ENCODE measurements at places on chromosomes 3 and 15.

DNA sequence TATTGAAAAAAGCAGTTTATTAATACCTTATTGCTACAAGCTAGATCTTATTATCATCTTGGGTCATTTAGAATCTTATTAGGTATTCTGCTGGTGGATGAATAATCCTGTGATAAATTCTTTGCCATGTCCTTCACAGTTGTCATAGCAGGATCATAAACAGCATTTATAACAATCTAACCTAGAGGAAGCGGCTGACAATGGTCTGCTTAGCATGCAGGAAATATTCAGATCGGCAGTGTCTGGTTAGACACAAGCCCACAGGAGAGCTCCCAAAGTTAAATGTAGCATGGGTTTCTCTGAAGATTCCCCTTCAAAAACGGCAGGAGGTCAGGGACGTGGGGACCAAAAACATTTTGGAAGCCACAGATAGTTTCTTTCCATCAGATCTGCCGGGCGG is 179.3 kb downstream of the FOXB1 start:
- DNase-seq, result no peak

GRCh38 chr3:38829404-38829803 is 13.4 kb upstream of the SCN10A start:
- no peak for DNase-seq

GRCh38 chr3:9864200-9864927 is 15.7 kb downstream of the CIDEC start:
- DNase-seq, result peak; percentile 39

DNA sequence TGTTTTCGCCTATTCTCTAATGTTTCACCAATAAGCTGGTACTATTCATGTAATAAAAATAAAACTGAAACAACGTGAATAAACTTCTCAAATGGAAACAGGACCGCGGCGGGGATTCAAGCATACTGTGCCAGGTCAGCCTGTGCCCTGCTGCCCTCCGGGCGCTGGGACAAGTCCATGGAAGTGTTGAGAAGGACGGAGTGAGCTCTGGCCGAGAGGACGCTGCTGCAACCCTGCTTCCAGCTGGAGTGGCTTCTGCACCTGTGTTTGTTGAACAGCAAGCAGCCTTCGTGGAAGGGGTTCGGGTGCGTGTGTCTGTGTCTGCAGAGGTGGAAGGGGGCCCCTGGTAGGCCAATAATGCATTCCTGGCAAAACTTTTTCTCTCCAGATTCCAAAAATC is 50.0 kb upstream of the PCSK6 start:
- no peak for DNase-seq

DNA sequence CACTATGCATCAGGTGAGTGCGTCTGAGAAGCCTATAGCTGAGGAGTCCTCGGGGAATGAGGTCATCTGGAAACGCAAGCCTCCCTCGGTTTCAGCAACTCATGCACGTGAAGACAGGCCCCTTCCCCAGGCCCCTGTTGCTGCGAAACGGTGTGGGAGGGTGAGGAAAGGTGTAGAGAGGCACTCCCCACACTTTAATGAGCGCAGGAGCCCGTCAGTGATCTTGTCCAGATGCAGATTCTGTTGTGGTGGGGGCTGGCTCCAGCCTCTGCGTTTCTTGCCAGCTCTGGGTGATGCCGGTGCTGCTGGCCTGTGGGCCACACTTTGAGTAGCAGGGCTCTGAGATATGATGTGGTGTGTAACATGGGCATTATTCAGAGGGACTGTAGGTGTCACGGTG is 38.6 kb upstream of the LACTB start:
- DNase-seq, result no peak

- DNase-seq, result no peak
These were observed 134.4 kb downstream of the TMCO5A start for GRCh38 chr15:38068626-38069391.

DNA sequence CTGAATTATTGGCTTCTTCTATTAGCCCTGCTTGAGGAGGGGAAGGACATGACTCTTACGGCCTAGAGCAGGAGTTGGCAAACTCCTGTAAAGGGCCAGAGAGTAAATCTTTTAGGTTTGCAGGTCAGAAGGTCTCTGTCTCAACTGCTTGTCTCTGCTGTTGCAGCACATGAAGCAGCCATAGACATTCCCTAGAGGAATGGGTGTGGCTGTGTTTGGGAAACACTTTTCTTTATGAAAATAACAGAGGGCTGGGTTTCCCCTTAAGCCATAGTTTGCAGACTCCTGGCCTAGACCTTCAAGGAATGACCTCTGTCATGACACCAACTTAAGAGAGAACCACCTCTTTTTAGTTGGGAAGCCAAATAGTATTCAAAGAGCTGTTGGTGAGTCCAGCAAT is 10.3 kb downstream of the TRAK1 start:
- DNase-seq, result no peak

DNA sequence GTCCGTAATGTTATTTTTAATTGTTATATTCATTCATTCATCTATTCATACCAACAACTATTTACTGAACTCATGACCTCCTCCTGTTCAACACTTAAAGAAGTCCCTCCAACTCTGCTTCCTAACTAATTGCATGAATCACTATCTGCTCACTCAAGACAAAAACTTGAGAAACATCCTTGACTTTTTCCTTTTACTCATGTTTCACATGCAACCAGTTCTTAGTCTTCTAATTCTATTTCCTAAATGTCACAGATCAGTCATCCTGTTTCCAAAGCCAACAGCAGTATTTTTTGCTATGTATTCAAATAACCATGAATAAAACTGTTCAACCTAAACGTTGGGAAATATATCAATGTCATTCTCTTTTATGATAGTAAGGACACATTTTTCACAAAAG is 124.6 kb upstream of the GBE1 start:
- DNase-seq, result no peak

DNA sequence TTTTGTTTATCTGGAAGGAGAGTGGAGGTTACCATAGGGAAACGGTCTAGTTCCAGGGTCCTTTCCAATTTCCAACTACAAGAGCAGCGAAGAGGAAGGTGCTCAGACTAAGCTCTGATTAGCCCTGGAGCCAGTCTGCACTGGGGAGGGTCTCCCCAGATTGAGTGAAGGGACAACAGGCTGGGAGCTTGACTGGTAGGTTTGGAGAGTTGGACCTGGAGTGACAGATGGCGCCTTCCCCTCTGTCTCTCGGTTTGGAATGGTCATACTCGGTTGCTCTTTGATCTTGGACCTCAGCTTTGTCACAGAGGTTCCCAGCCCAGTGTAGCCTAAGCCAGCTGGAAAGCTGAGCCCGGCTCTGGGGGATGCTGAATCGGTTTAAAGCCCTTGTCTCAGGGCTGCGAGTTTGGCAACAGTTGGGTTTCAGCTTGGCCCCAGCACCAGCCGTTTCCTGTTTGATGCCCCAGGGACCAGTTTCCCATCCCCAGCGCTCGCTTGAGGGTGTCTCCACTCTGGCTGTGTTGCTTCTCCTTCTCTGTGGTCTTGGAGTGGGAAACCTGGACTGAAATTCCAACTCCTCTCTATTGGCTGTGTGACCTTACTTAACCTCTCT is 53.1 kb upstream of the ULK4 start:
- DNase-seq, result no peak

- DNase-seq, result no peak
These were observed 45.3 kb downstream of the CMSS1 start for GRCh38 chr3:99863002-99863401.

GRCh38 chr3:46898321-46899150 is 21.0 kb downstream of the PTH1R start:
- no peak for DNase-seq

GRCh38 chr3:62636235-62636826 is 238.9 kb downstream of the CADPS start:
- DNase-seq, result no peak

- DNase-seq, result no peak
These were observed 546.8 kb downstream of the GBE1 start for GRCh38 chr3:81214631-81215030.

- peak; percentile 96 for DNase-seq
These were observed at the start of gene B3GNT5 for GRCh38 chr3:183252973-183253527. Gene B3GNT5 (plus strand): TSS chr3:183253253. CDS start chr3:183269799, 16,546 bp downstream.

DNA sequence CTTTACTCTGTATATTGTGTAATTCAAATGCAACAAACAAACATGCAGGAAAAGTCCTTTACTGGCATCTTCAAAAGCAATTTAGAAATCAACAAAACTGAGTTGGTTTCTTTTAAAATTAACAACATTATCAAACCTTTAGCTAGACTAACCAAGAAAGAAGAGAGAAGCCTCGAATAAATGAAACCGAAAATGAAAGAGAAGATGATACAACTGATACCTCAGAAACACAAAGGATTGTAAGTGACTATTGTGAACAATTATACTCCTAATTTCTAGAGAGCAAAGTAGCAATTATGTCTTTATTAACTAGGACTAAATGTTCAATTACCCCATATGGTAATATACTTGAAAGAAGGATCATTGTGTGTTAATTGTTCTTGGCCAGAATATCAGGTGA is 49.2 kb upstream of the P3H2 start:
- peak; percentile 99 for DNase-seq

- DNase-seq, result no peak
These were observed 479.4 kb downstream of the ERC2 start for GRCh38 chr3:55988905-55989304.

GRCh38 chr3:33044676-33045075 is 52.3 kb downstream of the GLB1 start:
- DNase-seq, result no peak

DNA sequence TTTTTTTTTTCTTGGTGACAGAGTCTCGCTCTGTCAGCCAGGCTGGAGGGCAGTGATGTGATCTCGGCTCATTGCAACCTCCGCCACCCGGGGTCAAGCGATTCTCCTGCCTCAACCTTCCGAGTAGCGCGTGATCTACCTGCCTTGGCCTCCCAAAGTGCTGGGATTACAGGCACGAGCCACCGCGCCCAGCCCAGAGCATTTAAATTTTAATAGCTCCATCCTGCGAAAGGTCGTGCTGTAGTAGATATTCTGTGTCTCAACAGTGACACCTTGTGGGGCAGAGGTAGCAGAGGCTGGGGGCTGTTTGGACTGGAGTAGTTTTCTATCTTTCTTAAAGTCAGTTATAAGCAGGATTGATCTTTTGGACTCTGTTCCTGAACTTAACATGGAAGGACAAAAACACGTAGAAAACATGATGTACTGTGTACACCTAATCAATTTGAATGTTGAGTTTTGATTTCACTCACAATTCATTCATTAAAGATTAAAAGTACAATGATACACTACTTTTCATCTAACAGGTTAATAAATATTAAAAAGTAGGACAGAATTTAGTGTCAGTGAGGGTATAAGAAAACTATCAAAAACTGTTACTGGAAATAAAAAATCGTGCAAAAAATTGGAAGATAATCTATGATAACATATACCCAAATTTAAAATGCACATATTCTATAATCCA is 11.0 kb upstream of the PDCD6IP start:
- DNase-seq, result peak; percentile 45

GRCh38 chr3:101813817-101814440 is 34.9 kb downstream of the NXPE3 start:
- DNase-seq, result peak; percentile 8

DNA sequence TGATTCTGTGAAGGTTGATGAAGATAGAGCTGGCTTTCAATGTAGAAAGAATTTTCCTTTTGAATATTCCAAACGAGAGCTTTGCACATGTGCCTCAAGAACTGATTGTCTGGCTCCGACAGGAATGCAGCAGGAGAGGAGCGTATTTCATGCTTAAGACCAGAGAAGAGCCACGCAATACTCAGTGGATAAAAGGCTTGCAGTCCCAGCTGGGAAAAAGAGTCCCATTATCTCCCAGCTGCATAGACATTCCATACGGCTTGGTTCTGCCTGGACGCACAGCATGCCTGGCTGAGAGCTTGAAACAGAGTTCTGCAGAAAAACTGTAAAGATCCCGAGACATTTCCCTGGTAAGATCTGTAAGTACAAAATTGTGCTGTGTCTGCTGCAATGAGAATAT is at the start of gene CNTN6:
Gene CNTN6 (plus strand): TSS at position 254 of the 400 bp plus-strand sequence. CDS start 54,985 bp downstream, outside the sequence.
- no peak for DNase-seq

DNA sequence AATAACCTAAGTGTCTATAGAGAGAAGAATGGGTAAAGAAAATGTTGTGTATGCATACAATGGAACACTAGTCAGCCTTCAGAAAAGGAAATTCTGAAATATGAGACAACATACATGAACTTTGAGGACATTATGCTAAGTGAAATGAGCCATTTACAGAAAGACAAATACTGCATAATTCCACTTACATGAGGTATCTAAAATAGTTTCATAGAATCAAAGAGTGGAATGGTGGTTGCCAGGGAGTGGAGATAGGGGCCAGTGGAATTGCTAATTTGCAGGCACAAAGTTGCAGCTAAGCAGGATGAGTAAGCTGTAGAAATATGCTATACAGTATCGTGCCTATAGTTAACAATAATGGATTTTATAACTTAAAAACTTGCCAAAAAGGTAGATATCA is 779.6 kb upstream of the ARPP21 start:
- no peak for DNase-seq

GRCh38 chr3:45701172-45701867 is 12.1 kb downstream of the SACM1L start:
- DNase-seq, result no peak

DNA sequence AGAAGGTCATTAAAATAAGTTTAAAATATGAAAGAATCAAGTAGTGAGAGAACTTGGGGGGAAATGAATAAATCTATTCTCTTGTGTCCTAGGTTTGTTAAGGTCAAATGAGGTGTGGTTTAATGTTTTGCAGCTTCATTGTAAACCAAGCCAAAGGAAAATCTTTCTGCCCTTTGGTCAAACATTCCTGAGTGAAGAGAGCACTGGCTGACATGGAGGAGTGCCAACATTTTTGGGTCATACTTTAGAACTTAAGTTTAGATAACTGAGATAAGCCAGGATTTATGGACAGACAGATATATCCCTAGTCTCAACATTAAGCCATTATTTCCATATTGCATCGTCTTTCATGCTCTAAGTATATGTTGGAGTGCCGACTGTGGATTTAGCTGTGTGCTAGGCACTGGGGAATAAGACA is 66.4 kb downstream of the PTPRG start:
- DNase-seq, result no peak

DNA sequence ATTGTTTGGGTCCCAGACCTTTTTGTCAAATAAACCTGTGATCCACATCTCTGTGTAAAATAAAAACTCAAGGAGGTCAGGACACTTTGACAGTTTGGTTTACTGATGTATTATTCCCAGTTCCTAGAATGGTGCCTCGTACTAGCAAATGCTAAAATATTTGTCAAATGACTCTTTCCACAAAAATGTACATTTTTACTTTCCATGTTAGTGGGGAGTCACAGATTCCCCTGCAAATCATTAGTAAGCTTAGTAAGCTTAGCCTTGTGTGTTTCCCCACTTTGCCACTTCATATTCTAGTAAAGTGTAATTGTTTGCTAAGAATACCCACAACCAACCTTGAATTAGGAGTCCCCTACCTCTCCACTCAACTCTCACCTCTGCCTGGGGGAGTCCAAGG is 2.4 kb upstream of the MAGI1 start:
- DNase-seq, result no peak
